ENCODE measurements at places on chromosomes 12 and 14.
A peak's percentile ranks its signal among the peaks of the same experiment; 100 is the strongest.

GRCh38 chr14:73235531-73236155 lies 1.7 kb upstream of the PAPLN start:
- DNase-seq: no peak

GRCh38 chr14:21990116-21990515 lies 316.5 kb upstream of the OR4E1 start:
- no peak for DNase-seq

- no peak for DNase-seq
These were observed 62.9 kb downstream of the EPS8 start for GRCh38 chr12:15726027-15726877.

- DNase-seq: no peak
These were observed 7.3 kb upstream of the MGP start for GRCh38 chr12:14892726-14893505.

GRCh38 chr14:94548999-94549985 lies 11.9 kb upstream of the SERPINA4 start:
- DNase-seq: peak; percentile 39
